ENCODE measurements at places on chromosomes 2 and 18.

GRCh38 chr2:84817239-84817655 lies 63.6 kb downstream of the TRABD2A start:
- no peak for DNase-seq

GRCh38 chr2:237885111-237885930 lies 25.9 kb downstream of the RAMP1 start:
- no peak for DNase-seq

DNA sequence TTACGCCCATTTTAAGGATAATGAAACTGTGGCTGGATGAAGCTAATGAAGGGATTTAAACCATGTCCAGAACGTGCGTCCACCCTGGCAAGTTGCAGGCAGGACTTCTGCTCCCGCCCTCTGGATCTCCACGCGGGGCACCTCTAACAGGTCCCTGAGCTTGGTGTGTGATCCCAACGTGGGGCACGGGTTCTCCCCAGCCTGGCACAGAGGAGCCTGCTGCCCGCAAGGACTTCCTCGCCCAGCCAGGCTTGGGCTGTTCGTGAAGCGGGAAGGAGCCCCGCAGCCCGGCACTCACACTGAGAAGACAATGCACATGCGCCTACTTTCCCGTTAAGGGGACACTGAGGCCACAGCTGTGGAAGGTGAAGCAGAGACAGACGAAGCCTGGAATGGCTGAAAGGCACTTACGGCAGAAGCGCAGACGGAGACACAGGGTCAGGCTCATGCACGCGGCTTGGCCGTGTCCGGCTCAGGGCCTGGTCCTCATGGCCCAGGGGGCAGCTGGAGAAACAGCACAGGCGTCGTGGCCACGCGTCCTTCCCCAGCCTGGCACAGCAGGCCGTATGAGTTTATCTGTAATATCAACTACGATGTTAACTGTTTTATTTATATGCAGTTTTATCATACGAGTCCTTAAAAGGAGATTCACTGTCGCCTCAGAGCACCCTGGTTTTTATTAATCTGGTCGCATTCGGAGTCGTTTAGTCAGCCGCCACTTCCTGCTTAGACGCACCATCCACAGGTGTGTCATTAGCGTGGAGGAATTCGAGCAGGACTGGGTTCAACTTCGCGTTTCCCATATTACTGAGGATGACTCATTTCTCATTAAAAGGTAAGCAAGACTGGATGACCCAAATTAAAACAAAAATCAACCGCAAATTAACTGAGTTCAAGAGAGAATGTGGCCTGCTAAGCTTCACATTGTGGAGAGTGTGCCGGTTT lies 835.9 kb downstream of the GALR1 start:
- no peak for DNase-seq

GRCh38 chr18:27887711-27888495 lies 289.0 kb downstream of the CDH2 start:
- DNase-seq = no peak

DNA sequence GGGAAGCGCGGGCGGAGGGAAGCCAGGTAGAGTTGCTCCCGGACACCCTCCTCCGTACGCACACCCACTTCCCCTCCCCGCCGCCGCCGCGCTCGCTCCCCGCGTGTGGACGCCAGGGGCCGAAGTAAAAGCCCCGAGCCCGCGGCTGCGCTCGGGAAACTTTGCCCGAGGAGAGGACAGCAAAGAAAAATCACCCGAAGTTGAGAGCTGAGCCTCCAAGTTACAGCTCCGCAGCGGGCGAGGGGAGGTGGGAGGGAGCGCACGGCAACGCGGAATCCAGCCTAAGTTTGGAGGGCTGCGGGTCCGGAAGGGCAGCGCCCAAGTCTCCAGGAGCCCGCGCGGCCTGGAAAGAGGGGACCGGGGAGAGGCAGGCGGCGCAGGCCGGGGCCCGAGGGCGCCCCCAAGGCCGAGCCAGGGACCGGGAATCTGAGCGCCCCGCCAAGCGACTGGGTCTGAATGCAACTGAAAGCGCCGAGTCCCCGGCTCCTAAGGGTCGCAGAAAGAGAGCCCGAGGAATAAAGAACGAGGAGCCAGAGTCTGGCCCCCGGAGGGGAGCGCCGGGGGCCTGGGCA lies 706 bp upstream of the BCL11A start:
- peak; percentile 8 for DNase-seq

- DNase-seq = no peak
Observed at GRCh38 chr2:19643117-19643518, 258.7 kb downstream of the TTC32 start.

DNA sequence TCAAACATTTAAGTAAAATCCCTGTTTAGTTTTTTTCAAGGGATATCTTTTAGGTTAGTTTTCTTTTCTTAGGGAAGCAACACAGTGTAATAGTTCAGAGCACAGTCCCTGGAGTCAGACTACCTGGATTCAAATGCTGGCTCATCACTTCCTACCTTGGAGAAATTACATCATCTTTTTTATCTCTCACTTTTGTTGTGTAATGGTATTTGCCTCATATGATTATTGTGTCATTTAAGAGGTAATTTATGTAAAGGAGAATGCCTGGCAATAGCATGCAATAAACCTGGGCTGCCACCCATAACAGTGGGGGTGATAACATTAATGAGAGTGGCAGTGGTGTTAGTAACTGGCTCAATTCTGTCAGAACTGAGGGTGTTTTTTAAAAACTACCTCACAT lies 26.3 kb downstream of the ERLEC1 start:
- no peak for DNase-seq

- no peak for DNase-seq
Observed at GRCh38 chr2:198115201-198115600, 310.8 kb downstream of the PLCL1 start.

- DNase-seq = no peak
Observed at GRCh38 chr2:85628658-85629057, 12.7 kb downstream of the USP39 start.

GRCh38 chr2:46119453-46119852 lies 177.8 kb upstream of the EPAS1 start:
- DNase-seq = no peak

DNA sequence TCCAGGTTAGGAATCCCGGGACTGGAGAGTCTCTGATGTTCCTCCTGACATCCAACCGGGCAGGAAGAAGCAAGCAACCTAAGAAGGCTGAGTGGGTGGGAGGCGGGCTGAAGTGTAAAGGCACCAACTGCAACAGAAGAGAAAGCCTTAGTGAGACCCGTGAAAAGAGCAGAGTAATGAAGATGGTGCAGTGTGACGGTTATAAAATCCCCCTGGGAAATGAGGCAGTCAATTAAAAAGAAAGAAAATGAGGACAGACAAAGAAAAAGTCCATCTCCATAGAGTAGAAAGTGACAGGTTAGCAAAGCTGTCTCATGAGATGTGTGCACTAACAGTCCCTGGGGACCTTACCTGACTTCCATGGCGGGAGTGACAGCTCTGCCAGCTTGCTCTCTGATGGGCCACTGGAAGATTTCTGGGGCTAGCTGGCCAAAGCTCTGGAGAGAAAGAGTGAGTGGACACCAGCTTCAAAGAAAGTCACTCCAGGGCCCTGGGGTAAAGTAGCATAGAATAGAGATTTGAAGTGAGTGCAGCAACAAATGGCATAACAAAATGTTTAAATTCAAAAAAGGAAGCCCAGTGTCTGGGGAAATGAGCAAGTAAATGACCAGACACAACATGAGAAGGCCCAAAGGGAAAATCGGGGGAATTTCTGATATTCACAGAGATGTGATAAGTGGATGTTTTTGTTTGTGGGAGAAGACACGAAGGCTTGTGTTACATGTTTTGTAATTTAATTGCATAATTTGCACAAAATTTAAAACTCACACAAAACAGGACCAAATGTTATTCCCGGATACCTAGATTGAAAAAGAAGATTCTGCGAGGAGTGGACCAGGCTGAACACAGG lies 44.1 kb upstream of the IGFBP2 start:
- no peak for DNase-seq

DNA sequence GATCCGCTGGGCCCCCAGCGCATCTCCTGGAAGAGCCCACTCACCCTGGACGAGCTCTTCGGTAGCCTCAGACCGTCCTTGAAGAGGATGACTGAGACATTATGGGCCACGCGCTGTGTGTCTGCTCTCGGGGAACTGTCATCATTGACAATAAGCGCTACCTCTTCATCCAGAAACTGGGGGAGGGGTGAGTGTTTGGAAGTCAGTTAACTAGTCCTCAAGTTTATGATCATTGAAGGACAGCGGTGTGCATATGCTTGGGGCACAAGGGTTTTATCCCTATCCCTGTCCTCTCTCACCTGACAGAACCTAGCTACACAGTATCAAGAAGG lies 586 bp downstream of the STK16 start:
- no peak for DNase-seq

Measured in K562 (cell line).